SK-N-SH treated with all-trans-retinoic acid at 6 μM for 48 hours (cell line): ENCODE measurements at places on chromosomes 3 and 15.

GRCh38 chr15:75203017-75203907 lies 1.6 kb downstream of the C15orf39 start:
- ATAC-seq = no peak

DNA sequence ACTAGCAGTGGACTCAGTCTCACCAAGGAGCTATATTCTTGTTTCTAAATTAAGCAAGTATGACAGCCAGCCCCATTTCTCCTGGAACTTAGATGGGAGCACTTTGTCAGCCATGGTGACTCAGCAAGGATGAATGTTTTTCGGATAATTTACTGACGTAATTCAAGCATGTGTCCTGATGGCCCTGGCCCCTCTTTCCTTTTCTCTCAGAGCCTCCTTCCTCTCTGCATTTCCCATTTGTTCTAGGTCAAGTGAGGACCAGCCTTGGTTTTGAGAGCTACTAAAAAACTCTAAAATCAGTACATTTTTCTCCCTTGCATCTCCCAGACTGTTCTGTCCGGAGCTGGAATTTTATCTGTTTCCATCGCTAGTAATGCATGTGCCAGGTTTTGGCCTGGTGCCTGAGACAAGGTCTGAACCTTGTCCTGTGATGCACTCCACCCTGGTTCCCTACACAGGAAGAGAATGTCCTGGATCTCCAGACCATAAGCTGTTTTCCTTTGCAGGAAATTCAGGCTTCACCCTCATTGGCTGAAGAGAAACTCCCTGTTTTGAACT lies 256.6 kb upstream of the ROPN1 start:
- peak; percentile 90 for ATAC-seq

DNA sequence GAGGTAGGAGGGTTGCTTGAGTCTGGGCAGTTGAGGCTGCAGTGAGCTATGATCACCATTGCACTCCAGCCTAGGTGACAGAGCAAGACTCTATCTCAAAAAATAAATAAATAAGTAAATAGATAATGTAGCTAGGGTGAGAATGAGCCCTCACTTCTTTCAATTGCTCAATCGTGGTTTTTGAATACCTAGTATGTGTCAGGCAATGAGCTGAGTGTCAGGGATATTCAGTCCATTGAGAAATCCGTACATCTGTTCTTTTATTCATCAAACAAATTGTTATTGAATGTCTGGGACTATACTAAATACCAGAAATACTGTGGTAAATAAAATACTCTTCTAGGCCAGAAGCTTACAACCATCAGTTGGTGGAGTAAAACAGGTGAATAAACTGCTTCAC lies 6.2 kb upstream of the ZNF148 start:
- ATAC-seq = no peak; the same call in 1 of the 3 replicates

DNA sequence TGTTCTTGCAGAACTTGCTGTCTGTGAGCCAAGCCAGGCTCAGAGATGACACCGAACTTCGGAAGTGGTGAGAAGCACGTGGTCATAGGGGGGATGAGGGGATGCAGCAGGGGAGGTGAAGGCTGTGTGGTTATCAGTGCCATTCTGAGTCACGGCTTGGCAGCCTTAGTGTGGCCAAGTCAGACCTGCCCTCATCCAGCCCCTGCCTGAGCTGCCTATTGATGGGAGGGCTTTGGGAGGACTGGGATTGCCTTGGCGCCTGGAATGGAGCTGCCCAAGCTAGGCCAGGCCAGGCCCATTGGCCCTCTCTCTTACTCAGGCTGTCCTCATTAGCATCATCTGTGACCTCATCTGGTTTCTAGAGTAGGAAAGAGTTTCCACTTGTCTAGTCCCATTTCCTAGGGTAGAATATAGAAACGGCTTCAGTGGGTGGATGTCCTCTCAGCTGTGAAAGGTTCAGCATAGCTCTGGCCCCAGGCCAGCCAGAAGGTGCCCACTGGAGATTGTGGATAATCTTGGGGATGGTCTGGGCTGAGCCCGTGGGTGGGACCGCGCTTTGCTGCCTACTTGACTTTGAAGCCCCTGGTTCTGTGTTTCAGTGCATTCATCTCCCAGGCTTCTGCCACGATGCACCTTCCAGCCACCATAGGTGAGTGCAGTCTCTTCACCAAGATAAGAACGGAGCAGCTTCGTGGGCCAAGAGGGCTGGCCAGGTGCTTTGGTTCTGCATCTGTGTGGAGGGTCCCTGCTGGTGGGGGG lies 7.2 kb downstream of the FAH start:
- ATAC-seq = no peak; the same call in 2 of the 3 replicates

DNA sequence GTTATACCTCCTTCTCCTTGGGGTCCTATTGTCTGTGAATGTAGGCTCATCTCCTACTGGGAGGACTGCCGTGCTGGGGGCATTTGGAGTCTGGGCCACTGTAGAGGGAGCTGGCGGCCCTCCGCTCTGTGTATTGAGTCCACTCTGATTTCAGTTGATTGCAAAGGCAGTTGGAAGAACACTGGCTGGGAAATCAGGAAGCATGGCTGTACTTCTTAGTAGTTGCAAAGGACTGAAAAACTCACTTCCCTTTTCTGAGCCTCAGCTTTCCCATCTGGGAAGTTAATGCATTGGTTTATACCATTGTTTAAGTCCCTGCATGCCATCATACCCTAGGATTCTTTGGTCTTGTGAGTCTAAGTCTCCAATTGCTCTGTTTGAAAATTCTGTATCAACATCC lies 46.7 kb downstream of the TMED3 start:
- no peak for ATAC-seq

- ATAC-seq = no peak
These were observed 206.6 kb downstream of the GBE1 start for GRCh38 chr3:81554801-81555200.

DNA sequence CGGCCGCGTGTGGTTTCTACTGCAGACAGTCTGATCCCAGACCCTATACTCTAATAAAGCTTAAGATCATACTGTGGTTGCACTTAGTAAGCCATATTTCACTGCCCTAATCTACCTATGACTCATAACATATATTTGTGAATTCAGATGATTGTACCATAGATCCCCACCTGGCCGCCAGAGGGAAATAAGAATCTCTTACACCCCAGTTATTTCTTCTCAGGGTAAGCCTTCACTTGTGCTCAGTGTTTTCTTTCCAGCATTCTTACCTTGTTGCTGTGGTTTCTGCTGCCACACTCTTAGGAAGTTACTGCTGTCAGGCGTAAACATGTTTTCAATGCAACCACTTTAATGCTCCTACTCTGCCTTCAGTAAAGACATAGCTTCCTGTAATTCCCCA lies 105.9 kb downstream of the B3GALNT1 start:
- no peak for ATAC-seq

DNA sequence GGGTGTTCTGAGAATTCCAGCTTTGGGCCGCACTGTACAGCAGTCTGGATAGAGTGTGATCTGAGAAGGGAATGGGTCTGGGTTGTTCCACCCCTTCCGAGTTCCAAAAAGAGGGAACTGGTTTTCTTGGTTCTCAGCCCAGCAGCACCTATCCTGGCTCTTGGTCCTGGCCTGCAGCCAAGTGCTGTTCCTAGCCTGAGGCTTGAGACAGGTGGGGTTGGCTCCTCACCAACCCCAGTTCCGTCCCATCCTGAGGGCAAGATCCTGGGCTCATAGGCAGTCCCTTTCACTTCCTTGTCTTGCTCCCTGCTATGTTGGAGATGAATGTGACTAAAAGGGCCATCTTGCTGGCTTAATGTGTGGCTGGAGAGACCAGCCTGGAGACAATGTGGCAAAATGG lies 15.2 kb downstream of the IVD start:
- ATAC-seq = no peak

DNA sequence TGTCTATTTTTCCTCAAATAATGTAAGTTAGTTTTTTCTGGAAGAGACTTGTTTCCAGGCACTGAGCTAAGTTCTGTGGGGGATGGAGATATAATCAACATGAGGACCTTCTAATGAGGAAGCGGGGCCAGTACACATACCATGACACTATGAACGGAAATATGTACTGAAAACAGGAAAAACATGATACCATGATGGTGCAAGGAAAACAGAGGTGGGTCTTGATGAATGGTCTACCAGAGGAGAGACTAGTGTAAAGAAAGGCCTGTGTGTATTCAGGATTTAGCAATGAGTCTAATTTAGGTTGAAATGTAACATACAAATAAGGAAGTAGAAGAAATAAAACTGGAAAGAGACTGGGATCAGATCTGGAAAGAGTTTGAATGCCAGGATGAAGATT lies 38.9 kb upstream of the TPRG1 start:
- no peak for ATAC-seq

- ATAC-seq = no peak
These were observed 13.8 kb downstream of the MUC13 start for GRCh38 chr3:124920718-124921117.

DNA sequence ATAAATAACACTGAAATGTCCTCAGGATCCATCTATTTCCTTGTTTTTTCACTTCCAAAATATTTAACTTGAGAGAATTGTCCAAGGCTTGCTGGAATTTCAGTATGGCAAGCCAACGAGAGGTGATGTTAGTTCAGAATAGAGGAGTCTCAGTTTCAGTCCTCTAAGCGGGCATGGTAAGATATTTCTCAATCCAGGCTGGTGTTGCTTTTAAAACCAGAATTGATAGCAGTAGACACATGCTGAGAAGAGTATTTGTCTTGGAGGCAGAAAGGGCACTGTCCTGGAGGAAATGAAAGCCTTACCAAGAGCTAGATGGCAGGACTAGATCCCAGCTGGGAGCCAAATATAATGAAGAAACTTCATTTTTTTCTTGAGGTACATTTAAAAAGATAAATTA lies 23.1 kb downstream of the PHLDB2 start:
- ATAC-seq = no peak

- ATAC-seq = no peak
These were observed 428.3 kb downstream of the CNTN4 start for GRCh38 chr3:2526926-2527325.

- ATAC-seq = no peak
These were observed 101.9 kb upstream of the TMC3 start for GRCh38 chr15:81475926-81476325.

- ATAC-seq = no peak
These were observed 393.7 kb upstream of the RGMA start for GRCh38 chr15:93482731-93483130.

DNA sequence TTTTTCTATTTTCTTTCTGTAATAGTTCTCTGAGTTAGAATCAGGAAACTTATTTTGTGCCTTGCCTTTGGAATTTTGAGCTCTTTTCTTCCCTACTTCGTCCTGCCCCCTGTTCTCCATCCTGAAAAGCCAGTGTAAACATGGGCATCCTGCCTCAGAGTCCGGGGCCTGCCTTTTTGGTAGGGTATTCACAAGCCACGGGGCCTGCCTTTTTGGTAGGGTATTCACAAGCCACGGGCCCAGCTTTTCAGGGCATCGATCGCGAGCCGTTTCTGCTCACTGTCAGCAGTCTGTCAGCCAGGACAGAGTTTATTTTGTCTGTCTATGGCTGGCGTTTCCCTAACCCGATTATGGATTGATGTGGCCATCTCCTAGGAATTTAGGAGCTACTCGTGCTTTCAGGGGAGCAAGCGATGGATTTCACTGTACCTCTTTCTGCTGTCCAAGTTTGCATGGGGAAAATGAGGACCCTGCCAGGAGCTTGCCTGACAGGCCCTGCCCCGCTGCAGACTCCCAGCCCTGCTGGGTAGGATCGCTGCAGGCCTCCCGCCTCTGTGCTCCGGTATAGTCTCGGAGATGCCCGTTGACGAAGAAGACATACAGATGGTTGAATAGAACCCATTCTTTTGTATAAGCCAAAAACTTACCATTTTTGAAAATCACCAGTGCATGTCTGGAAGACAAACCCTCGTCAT lies 12.8 kb downstream of the SYNM start:
- no peak for ATAC-seq

- ATAC-seq = no peak
These were observed 121.2 kb upstream of the PLXND1 start for GRCh38 chr3:129727707-129728106.

DNA sequence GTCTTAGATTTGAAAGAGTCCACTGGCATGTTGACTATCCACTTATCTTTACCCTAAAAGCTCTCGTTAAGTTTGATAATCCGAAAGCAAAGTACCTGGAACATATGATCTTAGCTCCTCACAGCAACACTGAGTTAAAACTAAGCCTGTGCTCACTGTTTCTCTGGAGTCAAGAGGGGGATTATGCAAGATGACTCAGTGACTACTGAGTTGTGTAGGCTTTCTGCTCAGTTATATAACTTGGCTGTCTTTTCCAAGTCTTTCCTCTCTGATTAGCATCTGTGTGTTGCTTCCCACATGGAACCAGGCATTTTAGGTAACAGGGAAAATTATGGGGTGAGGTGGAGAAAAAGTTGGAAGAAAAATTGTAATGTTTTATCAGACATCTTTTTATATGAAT lies 31.2 kb upstream of the MYO5C start:
- no peak for ATAC-seq

- no peak for ATAC-seq
These were observed 19.9 kb downstream of the LOXL1 start for GRCh38 chr15:73946046-73946721.

DNA sequence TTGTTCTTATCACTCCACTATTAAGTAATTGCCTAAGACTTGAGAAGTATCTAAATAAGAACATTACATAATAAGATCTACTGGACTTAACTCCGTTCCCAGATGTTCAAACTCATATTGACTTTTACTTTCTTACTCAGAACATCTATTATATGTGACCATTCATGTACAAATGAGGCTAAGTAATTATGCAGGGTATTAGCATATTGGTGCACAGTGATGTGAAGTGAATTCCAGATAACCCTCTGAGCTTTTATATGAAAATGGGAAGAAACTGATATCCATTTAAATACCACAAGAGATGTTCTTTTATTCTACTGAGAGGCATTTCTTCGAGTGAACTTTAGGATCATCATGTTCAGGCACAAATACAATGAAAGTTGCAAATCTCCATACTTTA lies 135.7 kb downstream of the ZPLD1 start:
- no peak for ATAC-seq

DNA sequence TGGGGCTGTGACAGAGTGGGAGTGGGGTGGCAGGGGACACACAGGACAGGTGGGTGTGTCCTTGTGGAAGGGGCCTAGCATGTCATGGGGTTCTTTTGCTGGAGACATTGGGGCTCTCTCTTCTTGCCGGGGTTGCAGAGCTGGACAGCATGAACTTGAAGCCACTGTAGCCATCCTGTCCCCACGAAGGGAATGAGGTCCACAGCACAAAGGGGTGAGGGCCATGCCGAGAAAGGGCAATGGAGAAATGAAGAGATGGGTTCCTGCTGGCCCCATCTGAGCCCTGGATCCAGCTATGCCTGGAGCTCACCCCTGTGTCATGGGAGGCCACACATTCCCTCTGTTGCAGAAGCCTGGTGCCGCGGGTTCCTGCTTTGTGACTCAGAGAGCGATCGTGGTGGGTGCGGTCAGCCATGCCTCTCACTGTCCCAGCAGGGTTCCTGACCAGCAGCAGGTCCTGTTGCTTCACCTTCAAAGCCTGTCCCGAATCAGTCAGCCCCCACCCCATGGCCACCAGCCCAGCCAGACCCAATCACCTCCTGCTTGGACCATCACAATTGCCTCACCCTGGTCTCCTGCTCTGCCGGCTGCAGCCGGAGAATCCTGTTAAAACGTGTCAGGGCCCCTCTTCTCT lies 50.0 kb downstream of the DNAJB8 start:
- peak; percentile 63 for ATAC-seq

GRCh38 chr3:188389711-188390342 lies 235.9 kb downstream of the LPP start:
- no peak; the same call in 2 of the 3 replicates for ATAC-seq

- peak; percentile 77 for ATAC-seq
These were observed 62.7 kb upstream of the ZNF148 start for GRCh38 chr3:125437631-125438435.

GRCh38 chr15:66069751-66070150 lies 183.8 kb downstream of the MEGF11 start:
- ATAC-seq = no peak
